NCI-H69 (cell line): ENCODE measurements at places on chromosomes 16 and 17.

DNA sequence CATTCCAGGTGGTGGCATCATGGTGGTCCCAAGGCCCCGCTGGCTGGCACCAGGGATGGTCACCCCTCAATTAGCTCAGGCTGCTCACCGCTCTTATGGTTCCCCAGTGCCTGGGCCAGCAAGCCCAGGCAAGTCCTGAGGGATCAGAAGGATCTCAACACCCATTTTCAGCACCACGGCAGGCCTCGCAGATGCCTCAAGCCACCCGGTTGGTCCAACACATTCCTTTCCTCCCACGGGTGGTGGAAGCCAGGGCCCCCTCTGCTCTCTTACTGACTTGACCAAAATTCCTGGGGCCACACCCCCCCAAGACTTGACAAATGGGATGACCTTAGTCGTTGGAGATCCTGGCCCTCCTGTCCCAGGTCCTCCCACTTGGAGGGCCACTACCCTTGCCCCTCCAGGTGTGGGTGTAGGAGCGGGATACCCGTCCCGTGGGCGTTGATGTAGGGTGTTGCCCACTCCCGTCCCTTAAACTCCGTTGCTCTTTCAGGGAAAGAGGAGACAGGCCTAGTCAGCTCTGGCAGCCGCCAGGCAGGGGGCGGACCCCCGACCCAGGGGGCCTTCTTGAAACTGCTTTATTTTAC, 5.9 kb downstream of the ZNF205 start:
- DNase-seq, result no peak

GRCh38 chr16:67928561-67929364, 2.9 kb downstream of the CTRL start:
- peak; percentile 75 for DNase-seq

GRCh38 chr17:43092901-43093300, 32.3 kb downstream of the BRCA1 start:
- no peak for DNase-seq

GRCh38 chr17:72677714-72678390, 414.6 kb downstream of the SLC39A11 start:
- DNase-seq, result no peak

DNA sequence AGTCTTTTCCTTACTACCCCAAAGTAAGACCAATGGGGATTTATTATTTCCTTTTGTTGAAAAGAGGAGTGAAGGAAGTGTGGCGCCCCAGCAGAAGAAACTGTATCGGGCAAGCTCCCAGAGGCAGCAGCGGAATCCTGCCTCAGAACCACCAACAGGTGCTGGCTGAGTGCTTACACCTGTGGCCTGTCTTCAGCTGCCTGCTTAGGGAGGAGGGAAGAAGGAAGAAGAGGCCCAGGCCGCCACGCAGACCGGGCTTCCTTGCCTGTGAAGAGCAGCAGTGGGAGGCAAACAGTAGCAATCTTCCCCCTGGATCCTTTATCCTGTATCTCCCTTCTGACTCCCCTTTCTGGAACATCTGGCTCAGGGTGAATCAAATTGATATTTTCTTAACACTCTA, 134.7 kb downstream of the AATF start:
- no peak for DNase-seq

GRCh38 chr17:49722066-49722465, 14.3 kb upstream of the SLC35B1 start:
- no peak for DNase-seq
